ENCODE measurements at places on chromosomes 6 and 20. TPM values are rescaled to one million over a fixed set of nuclear protein-coding genes. Genes with fewer than 3 reads are reported as not detected.

The CCN6 gene
- total RNA-seq: not detected

The HLA-DRA gene
- total RNA-seq: 94.5 TPM

The THEMIS gene
- total RNA-seq: 0.63 TPM

The CGA gene
- total RNA-seq: 1.2 TPM

The SLC44A4 gene
- not detected for total RNA-seq

The HRH3 gene
- total RNA-seq: not detected

The HCRTR2 gene
- total RNA-seq: not detected

The MRAP2 gene
- 1.2 TPM for total RNA-seq

The FITM2 gene
- total RNA-seq: 97.7 TPM

- peak; percentile 50 for DNase-seq
These were observed 29.8 kb downstream of the PSMB9 start for GRCh38 chr6:32883789-32884188.

- DNase-seq: no peak
These were observed 559 bp upstream of the EYA4 start for GRCh38 chr6:133240511-133241085.

DNA sequence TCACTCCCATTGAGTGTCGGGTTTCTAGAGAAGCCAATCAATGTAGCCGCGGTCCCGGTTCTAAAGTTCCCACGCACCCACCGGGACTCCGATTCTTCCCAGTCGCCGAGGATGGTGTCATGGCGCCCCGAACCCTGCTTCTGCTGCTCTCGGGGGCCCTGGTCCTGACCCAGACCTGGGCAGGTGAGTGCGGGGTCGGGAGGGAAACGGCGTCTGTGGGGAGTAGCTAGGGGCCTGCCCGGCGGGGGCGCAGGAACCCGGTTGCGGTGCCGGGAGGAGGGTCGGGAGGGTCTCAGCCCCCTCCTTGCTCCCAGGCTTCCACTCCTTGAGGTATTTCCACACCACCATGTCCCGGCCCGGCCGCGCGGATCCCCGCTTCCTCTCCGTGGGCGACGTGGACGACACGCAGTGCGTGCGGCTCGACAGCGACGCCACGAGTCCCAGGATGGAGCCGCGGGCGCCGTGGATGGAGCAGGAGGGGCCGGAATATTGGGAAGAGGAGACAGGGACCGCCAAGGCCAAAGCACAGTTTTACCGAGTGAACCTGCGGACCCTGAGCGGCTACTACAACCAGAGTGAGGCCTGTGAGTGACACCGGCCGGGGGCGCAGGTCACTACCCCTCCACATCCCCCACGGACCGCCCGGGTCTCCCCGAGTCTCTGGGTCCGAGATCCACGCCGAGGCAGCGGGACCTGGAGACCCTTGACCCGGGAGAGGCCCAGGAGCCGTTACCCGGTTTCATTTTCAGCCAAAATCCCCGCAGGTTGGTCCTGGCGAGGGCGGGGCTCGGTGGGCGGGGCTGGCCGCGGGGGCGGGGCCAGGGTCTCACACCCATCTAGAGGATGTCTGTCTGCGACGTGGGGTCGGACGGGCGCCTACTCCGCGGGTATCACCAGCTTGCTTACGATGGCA, 35.2 kb upstream of the HLA-G start:
- DNase-seq: peak; percentile 87

DNA sequence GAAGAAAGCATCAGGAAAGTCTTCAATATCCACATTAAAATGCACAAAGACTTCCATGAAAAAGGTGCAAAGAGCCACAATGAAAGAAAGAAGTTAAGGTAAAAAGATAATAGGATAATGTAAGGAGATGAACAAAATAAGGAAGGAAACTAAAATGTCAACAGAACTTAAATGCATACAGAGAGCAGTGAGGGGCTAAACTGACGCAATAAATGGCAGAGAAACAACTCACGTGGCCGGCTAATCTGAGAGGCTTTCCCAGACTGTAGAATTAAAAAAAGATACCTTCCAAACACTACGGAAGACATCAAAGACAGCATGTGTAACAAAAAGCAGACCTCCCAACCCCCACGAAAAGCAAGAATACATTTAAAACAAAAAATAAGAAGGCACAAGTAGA, 73.7 kb downstream of the GMDS start:
- DNase-seq: no peak

DNA sequence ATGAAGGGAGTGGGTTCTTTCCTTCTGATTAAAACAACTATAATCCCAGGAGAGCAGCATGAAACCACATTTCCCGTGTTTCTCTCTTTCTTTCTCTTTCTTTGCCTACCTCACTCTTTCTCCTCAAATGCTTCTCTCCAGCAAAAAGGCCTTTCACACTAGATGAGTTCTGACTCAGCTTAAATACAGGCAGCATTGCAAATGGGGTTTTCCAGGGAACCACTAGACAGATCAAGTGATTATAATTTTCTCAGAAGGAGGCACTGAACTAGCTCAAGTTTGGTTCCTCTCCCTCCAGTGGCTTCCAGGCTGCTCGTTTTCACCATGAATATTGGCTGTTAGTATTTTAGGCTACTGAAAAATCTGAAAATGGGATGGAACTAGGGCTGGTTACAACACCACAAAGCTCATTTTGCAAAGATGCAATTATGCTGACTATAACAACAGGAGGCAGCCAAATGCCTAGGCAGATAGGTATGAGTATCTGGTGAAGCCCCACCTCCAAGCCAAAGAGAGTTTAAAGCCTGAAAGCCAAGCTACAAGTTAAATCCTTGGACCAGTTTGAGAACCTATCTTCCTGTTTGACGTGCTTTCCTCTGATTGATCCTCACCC, 260.0 kb downstream of the MMUT start:
- DNase-seq: no peak

DNA sequence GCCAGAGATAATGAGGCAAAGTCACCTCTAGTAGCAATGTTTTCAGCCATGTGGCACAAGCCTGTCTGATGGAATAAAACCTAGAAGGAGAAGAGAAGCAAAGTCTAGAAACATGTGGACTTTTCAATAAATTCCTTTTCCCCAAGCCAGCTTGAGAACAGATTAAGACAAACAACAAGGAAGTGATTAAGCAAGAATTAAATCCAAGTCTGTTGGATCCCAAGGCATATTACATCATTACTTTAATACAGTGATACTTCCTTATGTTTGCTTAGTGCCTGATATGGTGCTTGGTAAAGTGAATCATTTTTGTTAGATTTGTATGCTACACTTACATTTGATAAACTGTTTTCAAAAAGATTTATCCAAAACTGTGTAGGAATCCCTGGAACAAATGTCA, 260.3 kb upstream of the FAM83B start:
- DNase-seq: no peak

- DNase-seq: no peak
These were observed 67.2 kb downstream of the BACH2 start for GRCh38 chr6:90229331-90230010.

DNA sequence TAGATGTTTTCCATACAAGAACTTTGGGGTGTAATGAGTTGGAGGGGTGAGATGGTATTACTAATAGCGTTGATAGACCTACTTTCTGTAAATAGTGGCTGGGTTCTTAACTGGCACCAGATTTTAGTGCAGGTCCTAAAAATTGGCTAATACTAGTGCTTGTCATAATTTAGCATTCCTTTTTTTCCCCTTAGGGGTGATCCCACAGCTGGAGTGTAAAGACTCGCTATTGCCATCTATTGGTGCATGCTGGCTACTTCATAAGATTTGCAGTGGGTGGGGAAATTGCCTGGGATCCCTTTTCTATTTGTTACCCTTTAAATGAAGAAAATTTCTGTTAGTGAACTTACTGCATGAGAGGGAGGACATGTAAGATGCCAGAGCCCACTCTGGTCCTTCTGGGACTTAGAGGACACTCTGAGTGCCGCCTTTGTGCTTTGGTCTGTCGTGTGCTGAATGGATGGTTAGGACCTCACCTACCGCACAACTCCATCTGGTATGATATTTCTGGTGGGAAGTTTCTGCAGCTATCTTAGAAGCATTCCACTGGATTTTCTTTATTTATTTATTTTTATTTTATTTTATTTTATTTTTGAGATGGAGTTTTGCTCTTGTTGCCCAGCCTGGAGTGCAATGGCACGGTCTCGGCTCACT, 195.5 kb downstream of the JARID2 start:
- no peak for DNase-seq

DNA sequence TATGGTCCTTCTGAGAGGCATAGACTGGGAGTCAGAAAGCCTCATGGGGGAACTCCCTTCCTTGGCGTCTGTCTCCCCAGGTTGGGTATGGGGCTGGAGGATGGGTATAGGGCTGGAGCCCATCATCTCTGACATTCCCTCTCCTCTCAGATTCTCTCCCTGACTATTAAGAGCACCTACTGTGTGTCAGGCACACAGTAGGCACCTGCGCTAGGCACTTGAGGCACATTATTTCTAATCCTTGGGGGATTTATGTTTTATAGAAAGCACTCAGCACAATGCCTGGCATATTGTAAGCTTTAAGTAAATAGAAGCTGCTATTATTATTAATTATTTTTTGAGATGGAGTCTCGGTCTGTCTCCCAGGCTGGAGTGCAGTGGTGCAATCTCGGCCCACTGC, 76.3 kb downstream of the CD40 start:
- no peak for DNase-seq

- no peak for DNase-seq
These were observed 172.1 kb downstream of the CDKAL1 start for GRCh38 chr6:20706238-20706938.

DNA sequence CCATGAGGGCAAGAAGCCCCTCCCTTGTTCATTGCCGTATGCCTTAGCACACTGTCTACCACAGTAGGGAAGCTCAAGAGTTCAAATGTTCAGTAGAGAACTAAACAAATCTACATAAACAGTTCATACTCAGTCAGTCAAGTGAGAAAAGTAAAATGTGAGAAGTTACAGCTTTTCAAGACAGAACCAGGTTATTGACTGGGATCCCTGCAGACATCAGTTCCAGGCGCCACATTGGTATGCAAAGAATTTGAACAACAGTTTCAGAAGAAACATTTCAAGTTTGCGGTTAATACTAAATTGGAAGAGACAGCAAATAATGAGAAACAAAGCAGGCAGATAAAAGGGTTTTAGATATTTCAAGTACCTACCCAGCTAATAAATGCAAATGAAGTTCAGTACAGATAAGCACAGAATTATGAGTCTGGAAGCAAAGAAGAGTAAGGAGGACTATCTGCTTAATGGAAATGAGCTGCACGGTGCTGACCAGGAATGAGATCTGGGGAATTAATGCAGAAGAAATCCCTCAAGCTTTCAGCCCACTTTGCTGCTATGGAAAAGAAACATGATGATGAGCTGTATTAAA, 246.2 kb downstream of the HACE1 start:
- DNase-seq: no peak

GRCh38 chr20:32664012-32664677, 9.6 kb downstream of the C20orf203 start:
- no peak for DNase-seq

- DNase-seq: no peak
These were observed 18.3 kb upstream of the RIMS4 start for GRCh38 chr20:44828640-44829039.

GRCh38 chr6:16265351-16266341, 27.3 kb downstream of the GMPR start:
- DNase-seq: no peak

GRCh38 chr6:161486361-161487216, 212.7 kb upstream of the AGPAT4 start:
- peak; percentile 26 for DNase-seq

DNA sequence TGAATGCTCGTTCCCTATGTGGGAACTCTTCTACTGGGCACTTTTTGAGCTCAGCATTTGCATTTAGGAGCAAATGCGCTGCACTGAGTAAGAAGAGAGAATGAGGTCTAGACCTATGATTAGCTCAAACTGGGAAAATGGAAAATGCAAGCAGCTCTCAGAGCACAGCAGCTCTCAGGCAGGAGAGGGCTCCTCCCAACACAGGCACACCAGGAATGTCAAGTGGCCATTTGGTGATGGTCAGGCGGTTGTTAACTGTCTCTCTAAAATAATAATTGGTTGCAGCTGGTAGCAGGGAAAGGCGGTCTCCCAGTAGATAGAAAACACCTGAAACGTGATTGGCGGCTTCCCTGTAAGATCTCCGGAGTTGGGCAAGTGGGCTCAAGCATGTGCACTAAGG, 162.0 kb upstream of the ECI2 start:
- no peak for DNase-seq

GRCh38 chr6:126481319-126481718, 141.4 kb downstream of the CENPW start:
- DNase-seq: no peak

GRCh38 chr6:41763470-41763869, 16.2 kb downstream of the FRS3 start:
- DNase-seq: no peak

GRCh38 chr6:149213829-149214228, 103.7 kb upstream of the TAB2 start:
- no peak for DNase-seq

- DNase-seq: no peak
These were observed 6.8 kb upstream of the BFSP1 start for GRCh38 chr20:17537959-17538358.

GRCh38 chr6:145042559-145042958, 692.8 kb downstream of the EPM2A start:
- no peak for DNase-seq

DNA sequence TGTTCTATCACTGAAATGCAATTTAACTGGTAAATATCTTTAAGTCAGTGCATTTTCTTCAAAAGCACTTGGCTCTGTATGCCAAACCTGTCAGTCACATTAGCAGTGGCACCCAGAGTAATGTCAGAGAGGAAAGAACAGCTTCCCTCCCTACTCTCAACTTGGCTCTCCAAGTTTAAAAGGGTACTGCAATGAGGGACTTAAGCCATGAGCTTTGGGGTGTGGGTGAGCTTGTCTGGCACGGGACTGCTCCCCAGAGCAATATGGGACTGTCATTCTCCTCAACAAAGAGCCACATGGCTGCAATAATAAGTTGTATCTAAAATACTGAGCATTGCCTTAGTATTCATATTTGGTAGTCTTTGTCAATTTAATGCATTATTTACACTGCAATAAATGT, 4.0 kb downstream of the GCM2 start:
- DNase-seq: no peak

GRCh38 chr6:114000069-114000468, 29.1 kb upstream of the HDAC2 start:
- DNase-seq: no peak

DNA sequence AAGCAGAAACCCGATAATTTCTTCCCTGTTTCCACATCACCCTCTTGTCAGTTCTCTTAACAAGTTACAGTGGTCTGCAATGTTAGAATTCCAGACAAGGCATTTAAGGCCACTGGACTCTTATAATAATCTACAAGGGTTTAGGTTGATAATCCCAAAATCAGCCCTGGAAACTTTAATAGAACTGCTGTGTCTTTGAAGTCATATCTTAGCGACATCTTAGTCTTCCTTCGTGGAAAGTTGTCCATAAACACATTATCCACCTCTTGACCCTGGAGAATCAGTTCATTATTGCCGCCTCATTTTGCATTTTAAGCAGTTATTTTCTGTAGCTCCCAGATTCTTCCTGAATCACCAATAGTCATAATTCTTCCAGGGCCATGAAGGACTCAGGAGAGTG, 108.6 kb upstream of the PLCB4 start:
- DNase-seq: no peak

- peak; percentile 84 for DNase-seq
These were observed 101.2 kb downstream of the EPM2A start for GRCh38 chr6:145633981-145634627.

- DNase-seq: no peak
These were observed 8.5 kb upstream of the COQ3 start for GRCh38 chr6:99402448-99402847.
